Karpas-422 (cell line): ENCODE measurements at places on chromosomes 2 and 18. TPM values are rescaled to one million over a fixed set of nuclear protein-coding genes. Genes with fewer than 3 reads are reported as not detected.

IL1RN gene
- not detected in 2 replicates for total RNA-seq

SFTPB gene
- not detected in 2 replicates for total RNA-seq

MOGAT1 gene
- not detected in 2 replicates for total RNA-seq

RTTN gene
- total RNA-seq, result 36.4 and 57.4 TPM in 2 replicates

SALL3 gene
- total RNA-seq, result not detected in 2 replicates

TCF4 gene
- 181 and 261 TPM in 2 replicates for total RNA-seq

BIRC6 gene
- 121 and 182 TPM in 2 replicates for total RNA-seq

C2orf66 gene
- total RNA-seq, result not detected in 2 replicates

GRCh38 chr2:64514008-64514407 is 10.1 kb upstream of the AFTPH start:
- DNase-seq, result no peak

DNA sequence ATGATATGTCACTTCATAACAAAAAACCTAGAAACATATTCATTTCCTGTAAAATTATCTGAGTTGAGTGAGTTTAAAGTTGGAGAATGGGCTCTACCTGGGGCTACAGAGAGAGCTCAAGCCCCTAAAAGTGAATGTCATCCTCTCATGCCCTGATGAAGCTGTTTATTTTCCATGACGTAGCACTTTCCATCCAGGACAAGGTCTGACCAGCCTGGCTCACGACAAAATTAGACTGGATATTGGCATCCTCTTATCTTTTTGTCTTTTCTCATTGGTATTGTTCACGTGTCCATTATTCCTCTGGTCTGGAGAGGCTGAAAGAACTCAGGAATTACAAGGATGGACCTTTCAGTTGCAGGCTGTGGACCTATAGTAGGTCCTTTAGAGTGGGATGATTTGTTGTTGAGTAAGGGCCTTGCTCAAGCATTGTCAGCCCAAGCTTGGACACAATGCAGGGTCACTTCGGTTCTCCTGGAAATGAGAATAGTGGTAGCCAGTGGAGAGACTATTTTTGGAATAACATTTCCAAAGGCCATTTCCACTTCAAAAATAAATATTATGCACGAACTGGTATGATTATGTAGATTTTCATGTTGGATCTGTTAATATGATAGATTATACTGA is 24.4 kb upstream of the TDRD15 start:
- DNase-seq, result peak; percentile 19

DNA sequence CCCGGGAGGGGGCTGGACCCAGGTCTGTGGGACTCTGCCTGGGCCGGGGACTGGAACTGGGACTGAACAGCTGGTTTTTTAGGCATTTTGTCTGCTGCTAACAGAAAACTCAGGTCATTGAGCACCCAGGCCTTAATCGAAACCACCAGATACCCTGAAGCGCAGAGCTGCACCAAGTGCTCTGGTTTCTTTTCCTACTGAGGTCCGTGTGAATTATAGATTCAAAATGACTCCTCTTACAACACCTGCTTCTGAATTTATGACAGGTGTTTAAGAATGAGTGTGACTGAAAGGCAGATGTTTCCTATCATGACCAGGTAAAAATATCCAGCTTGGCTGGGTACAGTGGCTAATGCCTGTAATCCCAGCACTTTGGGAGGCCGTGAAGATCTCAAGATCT is 47.8 kb downstream of the TRAPPC12 start:
- no peak for DNase-seq

- DNase-seq, result no peak
These were observed 3.7 kb upstream of the FEV start for GRCh38 chr2:218988650-218989049.

DNA sequence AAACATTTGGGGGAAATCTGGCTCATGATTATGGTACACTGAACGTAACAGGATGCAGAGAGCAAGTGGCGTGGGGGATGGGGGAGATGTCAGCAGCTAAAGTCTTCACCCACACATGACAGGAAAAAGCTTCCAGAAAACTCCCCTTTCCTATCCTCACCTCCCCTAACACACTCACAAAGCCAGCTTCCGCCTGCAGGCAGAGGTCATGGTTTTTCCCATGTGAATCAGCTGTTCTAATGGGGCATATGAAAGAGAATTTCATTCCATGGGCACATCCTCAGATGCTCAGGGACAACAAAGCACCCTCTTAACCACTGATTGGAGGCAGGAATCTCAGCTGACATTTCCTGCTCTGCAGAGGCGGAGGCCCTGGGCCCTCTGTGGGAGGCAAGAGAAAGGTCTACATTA is 129.1 kb downstream of the TSN start:
- DNase-seq, result no peak

- DNase-seq, result no peak
These were observed 49.8 kb upstream of the ALPP start for GRCh38 chr2:232328516-232329460.

GRCh38 chr2:46656640-46657039 is 177.3 kb downstream of the TMEM247 start:
- DNase-seq, result no peak

DNA sequence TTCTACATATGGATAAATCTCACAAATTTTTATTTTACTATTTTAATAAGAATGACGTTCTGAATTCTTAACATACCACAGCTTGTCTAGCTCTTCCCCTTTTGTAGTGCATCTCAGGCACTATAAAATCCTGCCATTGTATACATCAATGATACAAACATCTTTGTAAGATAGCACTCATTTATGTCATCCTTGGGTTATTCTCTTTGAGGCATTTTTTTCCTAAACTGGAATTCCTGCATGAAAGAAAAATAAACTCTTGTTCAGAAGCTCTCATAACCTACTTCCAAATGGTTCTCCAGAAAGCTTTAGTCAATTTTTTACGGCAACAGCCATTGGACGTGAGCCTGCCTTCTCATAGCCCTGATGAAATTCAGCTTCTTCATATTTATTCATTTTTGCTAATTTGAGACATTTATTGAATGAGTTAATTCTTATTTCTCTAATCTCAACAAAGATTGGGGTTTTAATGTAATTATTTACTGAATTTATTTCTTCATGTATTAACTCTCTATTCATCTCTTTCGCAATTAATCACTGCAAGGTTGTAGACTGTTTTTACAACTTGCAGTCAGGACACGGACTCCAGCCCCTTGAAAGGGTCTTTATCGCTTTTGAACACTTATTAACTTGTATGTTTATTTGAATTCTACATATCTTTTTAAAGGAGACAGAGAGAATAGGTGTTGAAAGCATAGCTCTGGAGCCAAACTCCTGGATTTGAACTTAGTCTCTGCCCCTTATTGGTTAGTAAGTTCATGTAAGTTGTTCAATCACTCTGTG is 57.6 kb upstream of the PARD3B start:
- no peak for DNase-seq

- no peak for DNase-seq
These were observed 373.7 kb upstream of the ACVR2A start for GRCh38 chr2:147471126-147471525.

DNA sequence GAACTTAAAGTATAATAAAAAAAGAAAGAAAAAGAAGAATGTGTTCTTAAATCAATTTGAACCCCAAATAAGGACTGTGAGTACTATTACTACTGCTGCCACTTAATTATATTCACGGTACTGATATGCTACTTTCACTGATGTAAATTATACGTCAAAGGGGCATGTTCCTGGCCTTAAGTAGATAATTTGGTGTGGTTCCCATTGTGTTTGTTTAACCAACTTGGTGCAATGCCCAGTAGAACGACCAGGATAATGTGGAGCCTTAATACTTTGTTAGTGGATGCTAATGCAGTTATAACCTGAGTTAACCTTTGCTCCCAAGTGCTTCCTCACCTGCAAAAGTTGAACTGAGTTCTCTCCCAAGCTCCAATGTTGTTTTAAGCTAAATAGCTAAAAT is 142.0 kb downstream of the NR4A2 start:
- DNase-seq, result no peak

- DNase-seq, result no peak
These were observed 59.1 kb downstream of the ARL4C start for GRCh38 chr2:234437642-234438304.

DNA sequence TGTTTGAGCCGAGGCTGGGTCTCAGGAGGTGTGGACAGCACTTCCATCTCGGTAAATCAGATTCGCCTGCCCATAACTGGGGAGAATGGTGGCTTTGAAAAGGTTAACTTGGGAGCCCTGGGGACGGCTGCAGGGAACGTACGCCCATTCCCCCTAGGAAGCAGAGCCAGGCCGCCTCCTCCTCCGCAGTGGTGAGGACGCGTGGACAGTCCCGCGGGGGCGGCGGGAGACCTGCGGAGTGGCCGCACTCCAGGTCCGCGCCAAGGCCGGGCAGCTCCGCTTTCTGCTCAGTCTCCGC is 845 bp upstream of the MYCN start:
- no peak for DNase-seq

GRCh38 chr2:1486670-1487069 is 73.4 kb downstream of the TPO start:
- DNase-seq, result no peak

DNA sequence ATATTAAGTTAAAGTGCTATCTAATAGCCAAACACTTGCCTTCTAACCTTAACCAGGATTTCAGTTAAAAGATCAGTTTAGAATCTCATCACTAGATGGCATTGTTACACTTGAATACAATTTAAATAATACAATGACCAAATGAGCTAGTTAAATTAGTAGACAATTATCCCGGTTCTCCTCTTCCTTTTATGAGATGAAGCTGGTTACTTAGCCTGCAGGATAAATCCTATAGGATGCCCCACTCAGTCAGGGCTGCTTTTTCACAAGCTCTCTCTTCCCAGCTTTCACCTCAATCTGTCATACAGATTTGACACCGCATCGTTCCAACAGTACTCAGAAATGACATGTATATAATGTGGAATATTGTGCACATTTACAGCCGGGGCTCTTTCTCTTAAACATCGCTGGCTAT is 678.8 kb downstream of the KCNJ3 start:
- DNase-seq, result peak; percentile 68

- DNase-seq, result no peak
These were observed 51.1 kb downstream of the MYO1B start for GRCh38 chr2:191296083-191297006.

- no peak for DNase-seq
These were observed 3.1 kb upstream of the SEH1L start for GRCh38 chr18:12944709-12945108.

DNA sequence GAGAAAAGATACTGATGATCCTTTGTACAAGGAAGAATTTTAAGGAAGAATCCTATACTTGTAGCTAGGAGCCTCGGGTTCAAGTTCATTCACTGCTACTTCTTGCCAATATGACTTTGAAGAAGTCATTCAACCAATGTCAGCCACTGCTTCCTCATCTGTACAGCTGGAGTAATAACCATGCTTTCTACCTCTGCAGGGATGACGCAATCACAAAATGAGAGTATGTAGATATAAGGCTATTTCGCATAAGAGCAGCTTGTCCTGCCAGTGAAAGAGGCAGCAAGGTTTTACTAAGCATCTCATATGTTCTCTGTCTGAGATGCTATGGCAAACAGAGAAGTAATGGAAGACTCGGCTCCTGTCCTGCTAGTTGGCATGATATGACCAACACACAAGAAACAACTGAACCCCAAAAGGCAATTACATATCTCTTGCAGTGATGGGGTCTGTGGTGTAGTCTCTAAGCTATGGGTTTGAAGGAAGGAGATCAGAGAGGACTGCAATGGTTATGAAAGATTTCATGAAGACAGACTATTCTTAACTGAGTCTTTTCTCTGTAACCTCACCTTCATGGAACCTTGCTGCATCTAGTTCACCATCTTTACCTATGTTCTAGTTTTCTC is 9.2 kb downstream of the AAK1 start:
- DNase-seq, result no peak

GRCh38 chr2:46294176-46294836 is 2.9 kb upstream of the EPAS1 start:
- DNase-seq, result no peak

DNA sequence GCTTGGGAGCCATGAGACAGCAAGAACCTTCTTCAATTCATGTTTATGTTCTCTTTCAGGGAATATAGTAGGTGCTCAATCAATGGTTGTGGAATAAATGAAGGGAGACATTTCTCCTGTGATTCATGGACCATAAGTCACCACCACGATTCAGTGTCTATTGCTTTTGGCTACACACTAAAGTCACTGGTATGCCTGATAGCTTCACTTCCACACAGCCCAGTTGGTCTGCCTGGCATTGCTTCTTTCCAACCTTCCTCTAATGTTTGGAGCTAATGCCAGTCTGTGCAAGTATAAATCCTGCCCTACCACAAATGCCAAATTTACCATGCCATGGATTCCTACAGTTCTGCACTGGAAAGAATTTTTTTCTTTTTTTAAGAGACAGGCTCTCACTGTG is 1.3 kb upstream of the CXCR1 start:
- DNase-seq, result no peak
